Mesothelial cell of epicardium (in vitro differentiated cells): ENCODE measurements at places on chromosomes 6 and 20.

GRCh38 chr6:100344321-100344720 lies 120.4 kb downstream of the SIM1 start:
- DNase-seq: no peak

DNA sequence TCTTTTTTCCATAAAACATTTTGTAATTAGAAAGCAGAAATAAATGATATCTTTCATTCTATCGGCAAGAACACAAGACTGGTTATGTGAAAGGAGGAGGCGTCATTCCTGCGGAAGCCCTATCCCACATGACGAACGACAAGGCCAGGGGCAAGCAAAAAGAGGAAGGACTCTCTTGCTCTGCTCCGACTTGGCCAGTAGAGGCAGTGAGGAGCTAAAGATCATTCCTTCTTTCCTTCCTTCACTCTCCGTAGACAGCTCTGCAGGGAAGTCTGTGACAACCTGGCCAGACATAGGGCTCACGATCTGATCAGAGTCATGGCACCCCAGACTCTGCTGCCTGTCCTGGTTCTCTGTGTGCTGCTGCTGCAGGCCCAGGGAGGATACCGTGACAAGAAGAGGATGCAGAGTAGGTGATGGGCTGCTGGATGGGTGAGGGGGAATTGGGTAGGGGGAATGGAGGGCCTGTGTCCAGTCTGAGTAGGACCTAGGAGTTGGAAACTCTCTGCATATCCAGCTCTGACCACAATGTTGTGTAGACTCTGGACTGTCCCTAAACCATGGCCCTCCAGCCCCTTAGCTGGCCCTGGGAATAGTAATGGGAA lies at the start of gene WFDC10A:
Gene WFDC10A (plus strand): TSS at position 244 of the 605 bp plus-strand sequence. CDS start 75 bp downstream, at position 319.
- DNase-seq: no peak

GRCh38 chr6:36730424-36731380 lies 33.1 kb downstream of the RAB44 start:
- no peak for DNase-seq

GRCh38 chr6:145648149-145648548 lies 87.2 kb downstream of the EPM2A start:
- DNase-seq: no peak

DNA sequence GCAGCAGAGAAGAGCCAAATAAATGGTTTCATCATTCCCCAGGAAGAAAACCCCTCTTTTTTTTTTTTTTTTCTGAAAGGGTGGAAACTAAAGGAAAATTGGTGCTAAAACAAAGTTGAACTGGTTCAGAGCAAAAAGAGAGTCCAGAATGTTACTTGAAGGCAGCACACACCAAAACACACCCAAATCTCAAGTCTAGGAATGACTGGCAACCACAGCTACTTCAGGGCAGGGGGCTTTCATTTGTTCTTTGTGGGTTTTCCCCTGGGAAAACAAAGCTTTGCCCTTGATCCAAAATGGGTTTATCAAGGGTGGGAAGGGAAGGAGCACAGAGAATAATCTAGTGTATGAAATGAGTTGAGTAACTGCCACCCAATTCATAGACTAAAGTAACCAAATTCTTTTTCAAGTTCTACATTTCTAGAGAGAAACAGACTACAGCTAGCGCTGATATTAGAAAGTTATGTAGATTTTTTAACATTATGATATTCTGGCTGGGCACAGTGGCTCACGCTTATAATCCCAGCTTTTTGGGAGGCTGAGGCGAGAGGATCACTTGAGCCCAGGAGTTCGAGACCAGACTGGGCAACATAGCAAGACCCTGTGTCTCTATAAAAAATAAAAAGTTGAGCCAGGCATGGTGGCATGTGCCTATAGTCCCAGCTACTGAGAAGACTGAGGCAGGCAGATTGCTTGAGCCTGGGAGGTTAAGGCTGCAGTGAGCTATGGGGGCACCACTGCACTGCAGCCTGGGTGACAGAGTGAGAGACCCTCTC lies 119.8 kb downstream of the NFATC2 start:
- no peak for DNase-seq

- no peak for DNase-seq
These were observed 8.7 kb upstream of the STXBP5 start for GRCh38 chr6:147195510-147195909.

DNA sequence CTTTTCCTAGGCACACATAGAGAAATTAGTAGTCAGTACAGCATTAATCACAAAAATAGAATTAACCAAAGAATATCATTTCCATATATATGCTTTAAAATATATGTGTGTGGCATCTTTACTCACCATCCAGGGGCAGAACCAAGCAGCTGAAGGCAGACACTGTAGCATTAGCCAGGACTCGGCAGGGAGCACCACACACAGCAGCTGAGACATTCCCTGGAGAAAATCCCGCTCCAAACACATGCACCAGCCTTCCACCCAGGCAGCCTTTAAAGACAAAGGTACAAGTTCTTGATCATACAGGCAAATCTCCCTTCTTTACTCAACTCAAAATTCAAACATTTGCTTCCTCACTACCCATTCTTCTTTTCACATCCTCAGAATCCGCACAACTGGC lies 64.7 kb downstream of the PKHD1 start:
- DNase-seq: no peak

GRCh38 chr6:65709099-65709830 lies 2.2 kb upstream of the EYS start:
- no peak for DNase-seq

DNA sequence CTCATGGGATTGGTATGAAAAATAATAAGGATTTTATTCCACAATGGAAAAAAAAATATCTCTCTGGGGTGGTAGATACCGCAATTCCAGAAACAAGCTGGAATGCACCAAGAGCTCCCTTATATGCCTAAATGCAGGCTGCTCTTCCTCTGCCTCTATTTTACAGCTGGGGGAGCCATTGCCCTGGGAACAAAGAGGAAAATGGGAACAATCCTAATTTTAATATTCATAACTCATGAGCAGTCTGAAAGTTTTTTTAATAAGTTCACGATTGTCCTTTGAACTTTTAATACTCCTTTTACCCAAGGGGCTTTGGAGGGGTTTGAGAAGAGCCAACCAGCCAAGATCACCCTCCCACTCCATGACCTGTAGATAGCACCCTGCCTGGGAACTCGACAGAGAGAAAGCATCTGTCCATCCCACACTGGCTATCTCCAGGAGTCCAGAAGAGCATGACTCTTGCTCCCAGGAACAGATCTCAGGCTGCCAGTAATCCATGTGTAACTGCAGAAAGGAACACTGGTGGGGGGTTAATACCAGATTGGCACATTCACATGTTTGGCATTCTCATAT lies 74.7 kb downstream of the CD83 start:
- no peak for DNase-seq

DNA sequence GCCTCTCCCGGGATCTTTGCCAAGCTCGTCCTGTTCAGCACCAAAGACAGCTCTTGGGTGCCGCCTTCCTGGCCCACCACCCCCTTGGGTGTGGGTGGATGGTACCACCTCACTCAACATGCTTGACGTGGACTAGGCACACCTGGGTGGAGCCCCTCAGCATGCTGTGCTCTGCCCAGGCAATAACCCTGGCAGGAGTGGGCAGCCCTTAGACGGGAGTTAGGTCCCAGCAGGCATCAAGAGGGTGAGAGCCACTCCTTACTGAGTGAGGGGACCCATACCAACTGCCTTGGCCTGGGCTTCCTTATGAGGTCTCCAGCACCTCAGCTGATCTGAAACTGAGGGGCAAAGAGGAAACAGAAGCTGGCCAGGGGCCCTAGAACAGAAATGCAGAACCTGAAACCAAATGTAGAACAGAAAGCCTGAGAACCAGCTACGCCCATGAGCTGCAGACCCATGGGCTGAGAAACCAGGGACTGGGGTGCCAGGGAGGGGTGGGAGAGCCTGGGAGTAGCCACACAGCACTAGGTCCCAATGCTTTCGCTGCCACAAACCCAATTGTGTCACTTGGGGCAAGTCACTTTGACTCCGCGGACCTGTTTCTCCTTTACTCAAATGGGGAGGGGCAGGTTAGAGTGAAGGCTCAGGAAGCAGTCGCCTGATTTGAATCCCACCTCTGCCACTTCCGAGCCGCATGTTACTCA lies 2.0 kb downstream of the FGD2 start:
- DNase-seq: no peak

GRCh38 chr6:37056112-37056403 lies 50.6 kb downstream of the FGD2 start:
- no peak for DNase-seq

- no peak for DNase-seq
These were observed 53.2 kb downstream of the PPP1R14C start for GRCh38 chr6:150195996-150196417.

- no peak for DNase-seq
These were observed 880.7 kb downstream of the KIF16B start for GRCh38 chr20:15692570-15692969.

DNA sequence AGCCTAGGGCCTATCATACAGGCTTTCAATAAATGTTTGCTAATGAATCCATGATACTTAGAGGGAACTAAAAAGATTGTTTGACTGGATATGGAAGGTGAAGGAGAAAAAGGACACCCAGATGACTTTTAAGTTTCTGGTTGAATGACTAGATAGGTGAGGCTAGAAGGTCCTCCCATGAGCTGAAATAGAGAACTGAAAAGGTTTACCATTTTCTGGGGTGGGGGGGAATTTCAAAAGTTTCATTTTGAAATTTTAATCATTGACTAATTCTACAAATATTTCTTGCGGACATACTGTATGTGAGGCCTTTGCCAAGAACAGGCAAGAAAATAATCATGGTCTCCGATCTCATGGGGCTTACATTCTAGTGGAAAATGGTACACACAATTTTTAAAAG lies 17.9 kb upstream of the ZBTB2 start:
- DNase-seq: no peak

- DNase-seq: no peak
These were observed 34.2 kb downstream of the GFOD1 start for GRCh38 chr6:13453153-13453552.

DNA sequence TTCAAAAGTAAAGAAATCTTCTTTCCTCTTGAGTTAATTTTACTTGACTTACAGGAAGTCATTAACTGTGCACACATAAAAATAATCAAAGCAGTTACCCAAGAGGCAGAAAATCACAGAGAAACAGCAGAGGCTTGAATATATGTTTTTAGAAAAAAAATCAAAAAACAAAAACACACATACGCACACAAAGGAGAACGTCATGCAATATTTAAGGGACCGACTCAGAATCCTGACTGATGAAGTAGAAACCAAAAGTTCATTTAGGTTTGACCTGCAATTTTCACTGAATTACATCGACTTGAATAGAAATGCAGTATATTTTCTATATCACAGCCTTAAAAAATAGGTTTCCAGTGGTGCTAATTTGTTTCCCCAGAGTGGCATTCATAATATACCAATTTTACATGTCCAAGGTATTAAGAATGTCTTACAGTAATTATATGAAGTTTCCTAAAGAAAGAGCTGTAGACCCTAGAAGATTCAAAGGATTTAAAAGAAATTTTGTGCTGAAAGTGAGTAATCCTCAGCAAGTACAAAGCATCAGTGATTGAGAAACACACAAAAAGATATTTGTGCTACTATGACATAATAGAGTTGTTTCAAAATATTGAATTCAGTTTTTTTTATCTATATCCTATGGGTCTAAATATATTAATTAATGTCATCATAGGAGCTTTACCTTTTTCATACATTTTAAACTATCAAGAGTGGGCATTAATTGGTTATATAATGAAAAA lies 358.5 kb upstream of the RUNX2 start:
- DNase-seq: no peak

DNA sequence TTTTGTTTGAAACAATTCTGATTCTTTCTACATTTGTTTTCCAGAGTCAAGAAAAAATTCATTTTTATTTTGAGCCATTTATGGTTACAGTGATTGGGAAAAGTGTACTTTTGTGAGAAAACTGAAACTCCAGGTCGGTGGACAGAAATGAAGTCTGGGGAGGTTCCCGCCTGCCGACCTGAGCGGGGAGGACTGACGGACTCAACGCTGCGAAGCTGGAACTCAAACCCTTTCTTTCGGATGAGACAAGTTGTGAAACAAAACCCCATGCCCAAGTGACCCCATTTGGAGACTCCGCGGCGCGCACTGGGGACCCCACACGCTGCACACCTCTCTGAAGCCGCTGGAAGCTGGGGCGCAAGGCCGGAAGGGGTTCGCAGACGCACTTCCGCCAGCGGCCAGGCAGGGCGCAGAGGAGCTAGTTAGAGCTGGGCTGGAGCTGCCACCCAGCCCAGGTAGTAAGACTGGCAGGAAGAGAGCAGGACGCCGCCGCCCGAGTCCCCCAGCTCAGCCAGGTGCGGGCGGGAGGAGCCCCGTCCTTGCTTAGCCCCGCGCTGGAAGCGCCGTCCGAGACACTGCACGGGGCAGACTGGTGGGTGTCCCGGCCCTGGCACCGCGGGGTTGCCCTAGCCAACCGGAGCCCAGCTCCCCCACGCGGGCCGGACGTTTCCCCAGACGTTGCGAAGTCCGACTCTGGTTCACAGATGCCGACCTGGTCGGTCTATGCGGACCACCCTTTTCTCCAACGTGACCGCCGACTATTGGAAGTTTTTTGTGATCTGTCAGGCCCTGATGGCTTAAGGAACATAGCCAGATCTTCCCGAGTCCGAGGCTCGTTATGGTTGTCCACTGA lies 19.8 kb upstream of the ZSCAN16 start:
- DNase-seq: peak; percentile 84

GRCh38 chr20:41984031-41984430 lies 365.9 kb upstream of the CHD6 start:
- no peak for DNase-seq

- no peak for DNase-seq
These were observed 33.4 kb upstream of the EYA4 start for GRCh38 chr6:133207754-133208153.

DNA sequence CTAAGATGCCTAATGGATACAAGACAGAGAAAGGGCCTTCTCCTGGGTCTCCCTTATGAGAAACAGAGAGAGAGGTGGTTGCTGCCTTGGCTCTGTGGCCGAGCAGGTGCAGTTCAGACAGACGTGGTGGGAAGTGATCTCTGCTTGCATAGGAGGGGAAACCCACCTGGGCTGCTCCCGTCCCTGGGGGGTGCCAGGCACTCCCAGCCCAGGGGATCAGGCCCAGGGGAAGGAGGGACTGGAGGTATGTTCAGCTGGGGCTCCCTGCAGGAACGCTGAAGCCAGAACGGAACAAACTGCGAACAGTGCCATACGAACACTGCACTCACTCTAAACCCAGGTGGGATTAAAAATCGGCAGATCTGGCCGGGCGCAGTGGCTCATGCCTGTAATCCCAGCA lies 35.7 kb upstream of the OVOL2 start:
- DNase-seq: no peak

GRCh38 chr6:122808121-122808885 lies 19.2 kb downstream of the SMPDL3A start:
- DNase-seq: no peak

GRCh38 chr6:158536084-158536890 lies 23.6 kb upstream of the TMEM181 start:
- DNase-seq: peak; percentile 78

GRCh38 chr20:16296931-16297330 lies 276.3 kb downstream of the KIF16B start:
- no peak for DNase-seq

GRCh38 chr6:139330826-139331500 lies 39.2 kb upstream of the TXLNB start:
- DNase-seq: no peak

GRCh38 chr6:169785566-169785965 lies 34.1 kb downstream of the ERMARD start:
- DNase-seq: no peak

GRCh38 chr20:10649797-10650160 lies 24.0 kb downstream of the JAG1 start:
- DNase-seq: no peak
